ENCODE measurements at places on chromosomes 7 and 10.

DNA sequence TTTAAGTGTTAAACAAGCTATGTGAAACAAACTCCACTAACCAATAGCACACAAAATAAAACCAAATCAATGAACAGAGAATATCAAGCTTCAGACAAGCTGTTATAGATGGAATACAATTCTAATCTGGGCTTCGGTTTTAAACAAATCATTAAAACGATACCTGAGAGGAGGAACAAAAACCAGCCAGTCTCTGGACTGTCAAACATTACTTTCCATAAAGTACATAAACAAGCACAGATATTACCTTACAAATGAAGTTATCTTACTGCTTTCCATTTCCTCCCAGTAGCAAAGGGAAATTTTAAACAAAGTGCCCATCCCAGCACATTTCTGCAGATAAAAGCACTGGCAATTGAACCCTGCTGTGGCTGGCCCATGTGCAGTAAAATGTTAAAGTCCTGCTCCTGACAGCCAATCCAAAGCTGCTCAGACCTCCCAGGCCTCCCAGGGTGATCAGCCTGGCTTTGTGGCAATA is 128.0 kb downstream of the NRCAM start:
- no peak for DNase-seq

DNA sequence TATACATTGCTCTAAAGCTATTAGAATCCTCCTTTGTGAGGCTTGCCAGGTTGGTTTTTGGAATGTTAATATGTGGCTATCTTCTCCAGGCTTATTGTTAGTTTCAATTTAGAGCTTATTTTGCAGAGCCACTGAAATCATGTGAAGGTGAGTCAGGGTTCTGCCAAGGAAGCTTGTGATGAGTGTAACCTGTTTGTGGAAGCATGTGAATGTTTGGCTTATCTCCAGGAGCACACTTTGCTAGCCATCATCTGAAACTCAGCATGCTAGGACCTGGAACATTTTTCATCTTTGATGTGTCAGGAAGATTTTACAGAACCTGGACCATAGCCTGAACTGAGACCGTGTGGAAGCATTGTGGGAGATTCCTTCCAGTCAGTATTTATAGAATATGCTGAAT is 197.3 kb downstream of the PPP1R9A start:
- no peak for DNase-seq

- DNase-seq = no peak
Measured at GRCh38 chr10:19947215-19947614, 131.0 kb downstream of the PLXDC2 start.

DNA sequence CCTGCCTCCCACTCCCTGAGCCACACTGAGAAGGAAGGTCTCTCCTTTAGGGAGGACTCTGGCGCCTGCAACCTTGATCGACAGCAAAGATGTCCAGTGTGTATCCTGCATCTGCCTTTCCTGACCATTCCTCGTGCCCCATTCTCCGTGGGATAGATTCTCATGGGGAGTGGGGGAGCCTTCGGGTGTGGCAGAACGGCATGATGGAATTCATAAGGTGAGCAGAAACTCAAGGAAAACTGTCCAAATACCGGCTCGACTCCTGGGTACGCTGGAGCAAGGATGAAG is 636 bp upstream of the RARRES2 start:
- no peak for DNase-seq

- DNase-seq = no peak
Measured at GRCh38 chr10:44979281-44980191, 927 bp upstream of the DEPP1 start.

- no peak for DNase-seq
Measured at GRCh38 chr10:73731588-73732375, 12.4 kb upstream of the SEC24C start.

DNA sequence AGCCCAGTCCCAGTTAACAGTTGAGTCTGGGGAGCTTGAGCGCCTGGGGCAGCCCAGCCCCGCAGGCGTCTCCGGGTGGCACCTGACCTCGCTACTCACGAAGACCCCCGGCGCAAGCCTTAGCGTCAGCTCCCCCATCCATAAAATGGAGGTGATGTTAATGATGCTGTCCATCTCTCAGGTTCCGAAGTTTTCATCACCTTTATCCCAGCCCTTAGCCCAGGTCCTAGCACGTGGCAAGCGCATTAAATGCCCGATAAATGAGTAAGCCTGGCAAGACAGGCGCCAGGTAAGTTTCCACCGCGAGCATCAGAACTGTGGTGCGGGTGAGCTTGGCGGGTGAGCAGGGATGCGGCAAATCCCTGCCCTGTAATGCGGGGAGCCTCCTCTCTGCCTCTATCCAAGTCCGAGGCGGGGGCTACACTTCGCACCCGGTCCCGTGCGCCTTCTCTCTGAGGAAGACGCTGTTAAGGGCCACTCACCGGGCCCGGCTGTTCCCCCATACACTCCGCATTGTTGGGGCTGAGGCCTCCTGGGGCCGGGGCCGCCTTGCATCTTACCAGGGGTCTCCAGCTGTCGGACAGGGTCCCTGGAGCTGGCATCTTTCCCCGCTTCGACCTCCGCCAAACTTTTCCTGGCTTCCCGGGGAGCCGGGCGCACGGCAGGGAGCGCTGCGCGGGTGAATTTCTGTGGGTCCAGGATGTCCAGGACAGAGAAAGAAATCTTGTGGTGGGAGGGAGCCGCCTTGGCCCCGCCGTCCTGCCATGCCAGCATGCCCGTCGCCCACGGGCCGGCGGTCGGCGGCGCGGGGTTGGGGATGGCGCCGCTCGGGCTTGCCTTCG is 444 bp downstream of the NKX1-2 start:
- no peak for DNase-seq

DNA sequence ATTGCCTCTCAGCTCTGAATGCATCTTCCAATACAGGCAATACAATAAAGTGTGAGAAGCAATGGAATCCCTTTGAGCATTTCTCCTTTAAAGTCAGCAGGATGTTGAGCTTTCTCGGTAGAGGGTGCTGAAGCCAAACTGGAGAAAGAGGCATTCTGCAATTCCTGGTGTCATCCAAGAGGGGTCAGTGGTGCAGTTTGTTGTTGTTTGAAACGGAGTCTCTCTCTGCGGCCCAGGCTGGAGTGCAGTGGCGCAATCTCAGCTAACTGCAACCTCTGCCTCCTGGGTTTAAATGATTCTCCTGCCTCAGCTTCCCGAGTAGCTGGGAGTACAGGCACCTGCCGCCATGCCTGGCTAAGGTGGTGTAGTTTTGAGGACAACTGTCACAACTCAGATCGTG is 486.5 kb downstream of the CALN1 start:
- peak; percentile 13 for DNase-seq

GRCh38 chr10:48714088-48714487 is 29.4 kb downstream of the WDFY4 start:
- DNase-seq = no peak

DNA sequence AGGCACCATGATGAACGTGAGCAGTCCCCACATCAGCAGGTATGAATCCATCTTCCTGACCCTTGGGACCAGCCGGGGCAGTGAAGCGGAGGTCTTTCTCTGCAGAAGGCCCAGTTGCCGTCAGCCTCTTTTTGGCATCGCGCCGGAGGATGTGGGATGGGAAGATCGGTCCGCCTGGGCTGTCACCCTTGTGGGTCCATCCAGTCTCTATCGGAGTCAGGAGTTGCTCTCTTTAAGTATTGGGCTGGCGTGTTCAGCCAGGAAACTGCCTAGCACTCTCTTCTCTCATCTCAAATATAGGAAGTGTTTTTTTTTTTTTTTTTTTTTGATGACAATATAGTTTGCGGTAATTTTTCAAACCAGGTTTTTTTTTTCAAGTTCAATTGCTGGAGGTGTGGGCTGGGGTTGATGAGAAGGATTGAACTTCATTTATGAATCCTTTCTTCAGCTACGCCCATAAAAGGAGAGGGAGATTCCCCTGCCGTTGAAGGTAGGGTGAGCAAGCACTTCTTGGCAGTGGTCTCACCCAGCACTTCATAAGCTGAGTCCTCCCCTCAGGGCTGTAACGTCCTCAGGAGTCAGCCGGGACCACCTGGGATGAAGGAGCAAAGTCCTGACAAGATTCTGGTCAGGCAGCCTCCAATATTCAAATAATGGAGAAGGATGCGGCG is at the start of gene IL2RA:
Gene IL2RA, minus strand, starts transcription at position 267 of the 671 bp plus-strand sequence. Its CDS starts 216 bp downstream, at position 51.
- no peak for DNase-seq

- DNase-seq = peak; percentile 46
Measured at GRCh38 chr7:131692131-131692960, 135.9 kb upstream of the PODXL start.

DNA sequence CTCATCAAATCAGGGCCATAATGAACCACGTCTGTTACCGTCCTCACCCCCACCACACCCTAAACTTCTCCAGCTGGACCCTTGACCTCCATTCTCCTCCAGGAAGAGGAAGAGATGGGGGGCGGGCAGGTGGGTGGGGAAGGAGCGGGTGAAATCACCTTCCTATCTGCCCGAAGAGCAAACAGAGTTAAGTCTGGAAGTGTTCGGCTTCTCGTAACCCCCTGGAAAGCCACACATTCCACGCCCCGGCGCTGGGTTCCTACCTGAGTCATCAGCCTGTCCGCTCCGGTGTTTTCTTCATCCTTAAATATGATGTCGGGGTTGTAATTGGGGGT is 736 bp downstream of the SHH start:
- DNase-seq = no peak

DNA sequence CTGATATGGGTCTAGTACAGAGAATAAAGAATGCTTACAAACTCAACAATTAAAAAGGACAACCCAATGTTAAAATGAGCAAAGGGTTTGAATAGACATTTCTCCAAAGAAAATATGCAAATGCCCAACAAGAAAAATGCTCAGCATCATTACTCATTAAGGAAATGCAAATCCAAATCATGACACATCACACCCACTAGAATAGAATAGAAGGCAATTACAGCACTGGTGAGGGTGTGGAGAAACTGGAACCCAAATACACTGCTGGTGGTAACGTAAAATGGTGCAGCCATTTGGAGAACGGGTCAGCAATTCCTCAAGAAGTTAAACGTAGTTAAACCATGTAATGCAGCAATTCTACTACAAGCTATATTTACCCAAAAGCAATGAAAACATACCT is 53.8 kb downstream of the KDM7A start:
- DNase-seq = no peak

GRCh38 chr7:132575982-132576720 is at the start of gene PLXNA4:
TSS of gene PLXNA4 (minus strand) at chr7:132576470. CDS start at chr7:132508693, 67,777 bp downstream.
- DNase-seq = no peak

DNA sequence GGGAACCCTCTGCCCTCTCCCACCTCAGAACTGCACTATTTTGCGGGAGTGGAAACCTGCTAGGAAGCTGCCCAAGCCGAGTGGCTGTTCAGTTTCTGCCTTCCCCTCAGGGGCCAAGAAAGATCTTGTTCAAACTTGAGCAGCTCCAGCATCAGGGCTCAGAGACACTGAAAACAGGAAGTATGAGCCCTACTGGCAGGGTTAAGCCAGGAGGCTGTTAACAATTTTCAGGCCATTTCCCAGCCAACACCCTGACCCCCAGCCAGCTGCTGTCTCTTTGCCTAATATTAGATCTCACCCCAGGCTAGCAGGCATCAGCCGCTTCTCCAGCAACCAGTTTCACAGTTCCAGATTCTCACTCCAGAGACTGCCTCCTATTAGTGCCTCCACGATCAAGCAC is 9.2 kb downstream of the PLAU start:
- peak; percentile 33 for DNase-seq

GRCh38 chr10:10156917-10157600 is 860.6 kb upstream of the CELF2 start:
- no peak for DNase-seq

DNA sequence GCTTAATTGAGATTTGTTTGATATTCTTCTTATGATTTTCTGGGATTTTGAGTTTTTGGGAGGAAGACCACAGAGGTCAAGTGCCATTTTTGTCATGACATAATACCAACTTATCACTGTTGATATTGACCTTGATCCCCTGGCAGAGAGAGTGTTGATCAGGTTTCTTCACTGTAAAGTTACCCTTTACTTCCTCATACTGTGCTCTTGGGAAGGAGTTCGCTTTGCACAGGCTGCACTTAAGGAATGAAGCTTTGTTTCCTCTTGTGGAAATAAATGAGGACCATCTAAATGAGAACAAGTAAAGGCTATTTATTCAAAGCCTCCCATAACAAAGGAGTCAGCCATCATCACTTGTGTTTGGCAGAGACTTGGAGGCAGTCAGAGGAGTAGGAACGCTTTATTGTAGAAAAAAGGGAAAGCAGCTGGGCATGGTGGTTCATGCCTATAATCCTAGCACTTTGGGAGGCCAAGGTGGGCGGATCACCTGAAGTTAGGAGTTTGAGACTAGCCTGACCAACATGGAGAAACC is 16.1 kb downstream of the ST7 start:
- no peak for DNase-seq

GRCh38 chr7:93629291-93629801 is 54.8 kb upstream of the CALCR start:
- DNase-seq = no peak

- DNase-seq = no peak
Measured at GRCh38 chr10:116554628-116555027, 8.9 kb downstream of the PNLIP start.

GRCh38 chr10:124265391-124265745 is 153.4 kb downstream of the OAT start:
- no peak for DNase-seq

DNA sequence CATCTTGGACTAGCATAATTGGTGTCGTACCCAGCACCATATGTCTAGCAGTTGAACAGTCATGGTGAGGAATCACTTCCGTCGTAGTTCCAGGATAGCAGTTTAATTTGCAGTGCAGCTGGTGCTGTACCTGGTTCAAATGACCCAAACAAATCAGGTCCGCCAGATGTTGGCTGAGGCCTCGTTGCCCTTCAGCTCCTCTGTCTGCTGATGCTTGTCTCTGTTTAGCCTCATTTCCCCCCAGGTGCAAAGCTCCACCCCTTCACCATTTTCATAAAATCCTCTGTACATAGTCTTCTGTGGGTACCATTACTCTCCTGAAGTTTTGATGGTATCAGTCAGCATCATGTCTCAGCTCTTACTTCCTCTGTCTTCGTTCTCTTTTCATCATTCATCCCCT is 35.1 kb downstream of the UMAD1 start:
- no peak for DNase-seq

DNA sequence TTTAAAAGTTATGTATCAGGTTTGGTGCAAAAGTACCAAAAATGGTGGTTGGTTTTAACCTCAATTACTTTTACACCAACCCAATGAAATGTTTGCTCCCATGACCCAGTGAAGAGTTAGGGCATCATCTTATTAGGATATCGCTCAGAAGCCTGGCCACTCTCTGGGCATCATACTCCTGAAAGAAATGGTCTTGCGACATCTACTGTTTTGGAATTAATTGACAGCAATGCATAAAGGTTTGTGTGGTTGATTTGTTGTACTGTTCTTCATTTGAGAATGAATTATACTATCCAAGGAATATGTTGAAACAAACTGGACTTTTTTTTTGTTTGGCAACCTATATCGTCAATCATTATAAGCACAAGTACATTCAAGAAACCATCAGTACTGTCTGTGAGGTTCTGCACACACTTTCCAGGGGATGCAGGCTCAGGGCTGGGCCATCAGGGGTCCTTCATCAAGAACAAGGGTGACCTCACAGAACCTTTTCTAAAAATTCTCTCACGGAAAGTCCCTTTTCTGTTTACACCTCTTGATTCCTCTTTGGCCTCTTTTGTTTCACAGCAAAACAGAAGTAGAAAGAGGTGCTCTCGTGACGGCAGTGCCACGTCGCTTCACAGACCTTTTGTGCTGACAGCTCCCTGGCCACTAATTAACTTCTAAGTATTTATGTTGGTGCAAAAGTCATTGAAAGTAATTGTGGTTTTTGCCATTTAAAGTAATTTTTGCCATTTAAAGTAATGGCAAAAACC is 117.2 kb upstream of the KLF6 start:
- DNase-seq = no peak

GRCh38 chr10:101759309-101760247 is 16.3 kb downstream of the FGF8 start:
- no peak for DNase-seq

All from fibroblast of skin of scalp (primary cell).